ENCODE measurements at places on chromosomes 11 and 22.

DNA sequence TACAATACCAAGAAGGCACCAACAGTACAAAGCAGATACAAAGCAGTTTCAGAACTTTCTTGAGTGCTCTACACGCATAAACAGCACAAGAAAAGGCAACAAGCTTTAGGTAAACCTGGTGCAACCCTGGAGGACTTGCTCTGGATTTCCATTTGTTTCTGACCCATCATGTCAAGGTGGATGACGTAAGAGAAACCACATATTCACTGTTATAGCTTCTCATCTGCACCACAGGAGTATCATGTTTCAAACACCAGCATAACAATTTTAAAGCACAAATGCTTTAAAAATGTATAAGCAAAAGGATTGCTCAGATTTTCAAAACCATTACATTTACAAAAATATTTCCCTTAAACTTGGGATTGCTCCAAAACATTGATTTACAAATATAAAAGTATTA is 25.0 kb upstream of the YPEL1 start:
- DNase-seq: no peak

GRCh38 chr11:8593455-8593854 is 573 bp downstream of the STK33 start:
- no peak for DNase-seq

DNA sequence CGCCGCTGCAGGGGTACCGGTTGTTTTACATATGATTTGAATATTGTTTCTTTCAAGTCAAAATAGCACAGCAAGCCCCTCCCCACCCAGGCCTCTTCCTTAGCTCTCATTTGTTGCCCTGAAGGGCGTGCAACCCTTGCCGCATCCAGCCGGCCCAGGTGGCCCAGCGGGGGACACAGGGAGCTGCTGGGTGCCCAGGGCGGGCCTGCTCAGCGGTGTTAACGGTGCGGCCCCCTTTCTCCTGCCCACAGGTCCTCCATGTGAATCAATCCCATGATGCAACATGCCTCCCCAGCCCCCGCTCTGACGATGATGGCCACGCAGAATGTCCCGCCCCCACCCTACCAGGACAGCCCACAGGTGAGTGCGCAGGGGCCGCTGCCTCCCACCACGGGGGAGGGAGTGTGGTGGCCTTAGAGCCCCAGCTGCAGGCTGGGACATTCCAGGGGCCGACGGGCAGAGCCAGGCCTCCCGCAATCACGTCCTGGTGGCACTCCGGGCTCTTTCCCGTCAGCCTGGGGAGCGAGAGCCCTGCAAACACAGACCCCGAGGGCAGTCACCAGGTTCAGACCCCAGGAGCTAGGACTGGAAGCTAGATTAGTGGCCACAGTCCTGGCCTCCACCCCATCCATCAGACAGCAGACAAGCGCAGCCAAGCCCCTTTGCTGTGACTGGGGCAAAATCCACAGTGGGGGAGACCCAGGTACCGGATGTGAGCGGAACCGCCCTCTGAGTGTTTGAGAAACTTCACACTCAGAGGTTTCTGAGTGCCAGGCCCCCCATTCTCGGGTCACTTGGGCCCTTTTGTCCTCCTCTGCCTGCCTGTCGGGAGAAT is 144.8 kb downstream of the FEZ1 start:
- DNase-seq: no peak

GRCh38 chr11:104653407-104653806 is 244.9 kb downstream of the CASP12 start:
- DNase-seq: no peak

DNA sequence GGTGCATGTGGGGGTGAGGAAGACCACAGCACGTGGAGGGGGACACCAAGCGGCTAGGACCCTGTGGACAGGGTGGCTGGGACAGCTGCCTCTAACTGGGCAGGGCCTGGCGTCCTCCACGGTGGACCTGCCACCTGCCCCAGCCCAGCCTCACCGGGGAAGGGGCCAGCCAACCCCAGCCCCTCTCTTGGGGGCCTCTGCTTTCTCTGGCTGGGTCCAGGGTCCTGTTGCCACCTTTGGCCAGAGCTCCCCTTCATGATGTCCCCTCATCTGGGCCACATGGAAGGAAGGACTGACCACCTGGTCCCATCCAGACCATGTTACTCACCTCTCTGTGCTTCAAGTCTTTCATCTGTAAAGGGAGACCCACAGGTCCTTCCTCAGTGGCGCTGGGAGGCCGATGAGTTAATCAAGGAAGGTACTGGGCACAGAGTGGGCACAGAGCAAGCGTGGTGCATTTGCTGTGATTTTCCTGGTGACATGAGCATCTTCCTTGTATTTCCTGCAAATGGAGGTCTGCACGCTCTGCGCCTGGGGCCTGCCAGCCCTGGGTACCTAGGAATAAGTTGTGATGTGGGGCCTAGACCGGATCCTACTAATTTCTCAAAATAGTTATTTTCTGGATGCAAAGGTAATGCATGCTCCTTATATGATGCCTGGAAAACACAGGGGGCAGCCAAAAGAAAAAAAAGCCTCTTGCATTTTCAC is 538.4 kb downstream of the TBC1D22A start:
- DNase-seq: no peak

DNA sequence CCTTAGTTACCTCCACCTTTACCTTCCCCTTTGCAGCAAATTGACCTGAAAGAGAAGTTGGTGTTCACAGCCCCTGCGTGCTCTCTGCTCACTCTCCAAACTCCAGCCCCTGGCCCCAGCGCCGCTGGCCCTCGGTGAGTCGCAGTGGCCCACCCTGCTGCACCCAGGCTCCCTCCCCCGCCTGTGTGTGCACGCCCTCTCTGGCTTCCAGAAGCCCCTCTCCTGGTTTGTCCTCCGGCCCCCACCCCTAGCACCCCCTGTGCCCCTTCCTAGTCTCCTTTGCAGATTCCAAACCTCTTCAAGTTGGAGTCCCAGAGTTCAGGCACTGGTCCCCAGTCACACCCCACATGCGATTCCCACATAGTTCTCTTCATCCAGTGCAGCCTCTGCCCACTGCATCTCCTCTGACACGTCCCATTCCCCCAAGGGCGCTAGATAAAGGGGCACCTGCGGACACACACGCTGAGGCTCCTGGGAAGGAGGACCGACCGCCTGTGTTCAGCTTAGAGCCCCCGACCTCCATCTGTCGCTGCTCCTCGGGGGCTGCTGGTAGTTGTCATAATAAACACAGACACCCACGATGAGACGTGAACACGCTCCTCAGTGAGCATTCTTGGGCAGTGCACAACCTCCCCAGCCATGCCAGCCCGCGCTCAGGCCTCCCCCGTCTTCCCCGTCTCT is 1.5 kb upstream of the PHRF1 start:
- DNase-seq: no peak

GRCh38 chr11:35619855-35620640 is 1.8 kb downstream of the FJX1 start:
- no peak for DNase-seq

GRCh38 chr11:46251954-46252353 is 25.5 kb upstream of the CREB3L1 start:
- DNase-seq: no peak

- no peak for DNase-seq
These were observed 40.5 kb upstream of the TOP3B start for GRCh38 chr22:22022947-22023534.

GRCh38 chr22:23562186-23562585 is 17.9 kb downstream of the IGLL1 start:
- DNase-seq: no peak

DNA sequence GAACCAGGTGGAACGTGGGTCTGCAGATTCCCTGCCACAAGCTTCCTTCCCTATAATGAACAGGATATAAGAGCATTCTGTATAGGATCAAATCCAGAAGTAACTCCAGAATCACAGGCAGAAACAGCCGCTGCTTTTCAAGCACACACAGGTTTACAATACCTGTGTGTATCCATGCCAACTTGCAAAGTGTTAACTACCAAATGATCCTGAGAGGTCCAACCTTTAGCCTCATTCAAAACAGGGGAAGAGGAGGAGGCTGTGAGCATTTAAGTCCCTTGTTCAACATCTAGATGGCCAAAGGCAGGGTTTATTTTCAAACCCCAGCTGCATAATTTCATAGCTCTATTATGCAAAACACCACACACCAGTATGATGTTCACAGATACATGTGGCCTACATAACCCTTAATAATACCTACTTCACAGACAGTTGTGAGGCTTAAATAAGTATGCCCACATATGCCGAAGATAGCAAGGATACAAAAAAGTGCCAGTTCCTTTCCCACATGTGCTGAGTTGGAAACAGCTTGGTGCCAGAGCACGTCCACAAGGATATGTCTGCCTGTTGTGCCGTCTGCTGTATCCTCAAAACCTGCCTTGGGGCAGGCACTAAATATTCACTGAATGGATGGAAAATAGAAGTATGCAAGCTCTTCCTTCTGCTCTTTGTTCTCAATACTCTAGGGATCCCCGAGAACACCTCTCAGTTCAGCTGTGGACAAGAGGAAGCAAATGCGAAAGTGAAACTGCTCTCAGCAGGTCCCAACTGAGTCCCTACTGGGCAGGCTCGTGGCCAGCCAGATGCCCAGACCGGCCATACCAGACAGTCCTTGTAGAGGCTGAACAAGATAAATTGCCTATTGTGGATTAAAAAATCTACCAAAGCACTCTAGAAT is 66.8 kb downstream of the LARGE1 start:
- peak; percentile 47 for DNase-seq

GRCh38 chr11:128503245-128503991 is 83.9 kb downstream of the ETS1 start:
- no peak for DNase-seq

DNA sequence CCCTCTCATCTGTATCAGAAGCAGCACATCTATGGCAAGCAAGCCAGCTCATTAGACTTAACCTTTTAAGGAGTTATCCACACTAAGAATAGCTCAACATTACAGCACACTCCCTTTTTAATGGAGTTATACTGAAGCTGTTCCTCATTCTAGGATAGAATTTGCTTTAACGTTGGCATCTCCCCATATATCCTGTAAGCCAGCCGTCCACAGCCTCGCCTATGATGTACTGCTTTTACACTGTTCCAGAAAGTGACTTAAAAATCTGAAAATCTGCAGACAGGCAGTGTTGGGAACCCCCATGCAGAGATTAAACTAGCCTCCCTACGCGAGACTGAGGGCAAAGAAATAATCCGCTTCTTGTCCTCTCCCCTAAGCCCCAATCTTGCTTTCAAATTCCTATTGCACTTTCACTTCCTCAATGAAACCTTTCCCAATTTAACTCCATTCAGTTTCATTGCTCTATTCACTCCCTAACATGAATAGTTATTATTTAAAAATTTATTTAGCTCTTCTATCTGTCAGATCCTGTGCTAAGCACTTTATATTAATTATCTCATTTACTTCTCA is 225.0 kb downstream of the BLID start:
- DNase-seq: no peak

DNA sequence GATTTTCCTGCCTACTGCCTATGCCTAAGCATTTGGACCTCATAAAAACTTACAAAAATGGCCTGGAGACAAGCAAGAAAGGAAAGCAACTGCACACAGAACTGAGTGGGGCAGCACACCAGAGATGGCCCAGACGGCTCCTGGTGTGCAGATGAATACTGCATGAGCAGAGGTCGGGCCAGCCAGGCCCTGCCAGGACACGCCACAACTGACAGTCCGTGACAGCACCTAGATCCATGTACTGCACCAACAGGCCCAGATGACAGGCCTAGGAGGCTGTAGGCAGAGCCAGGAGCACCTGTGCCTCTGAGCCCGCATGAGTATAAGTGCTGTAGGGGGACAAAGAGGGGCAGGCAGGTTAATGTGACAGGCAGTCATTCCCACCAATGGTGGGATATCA is 160.2 kb downstream of the IGLL1 start:
- no peak for DNase-seq

GRCh38 chr11:20208622-20209111 is 48.4 kb upstream of the DBX1 start:
- no peak for DNase-seq

- DNase-seq: no peak
These were observed 624.8 kb upstream of the KIRREL3 start for GRCh38 chr11:127625402-127625801.

DNA sequence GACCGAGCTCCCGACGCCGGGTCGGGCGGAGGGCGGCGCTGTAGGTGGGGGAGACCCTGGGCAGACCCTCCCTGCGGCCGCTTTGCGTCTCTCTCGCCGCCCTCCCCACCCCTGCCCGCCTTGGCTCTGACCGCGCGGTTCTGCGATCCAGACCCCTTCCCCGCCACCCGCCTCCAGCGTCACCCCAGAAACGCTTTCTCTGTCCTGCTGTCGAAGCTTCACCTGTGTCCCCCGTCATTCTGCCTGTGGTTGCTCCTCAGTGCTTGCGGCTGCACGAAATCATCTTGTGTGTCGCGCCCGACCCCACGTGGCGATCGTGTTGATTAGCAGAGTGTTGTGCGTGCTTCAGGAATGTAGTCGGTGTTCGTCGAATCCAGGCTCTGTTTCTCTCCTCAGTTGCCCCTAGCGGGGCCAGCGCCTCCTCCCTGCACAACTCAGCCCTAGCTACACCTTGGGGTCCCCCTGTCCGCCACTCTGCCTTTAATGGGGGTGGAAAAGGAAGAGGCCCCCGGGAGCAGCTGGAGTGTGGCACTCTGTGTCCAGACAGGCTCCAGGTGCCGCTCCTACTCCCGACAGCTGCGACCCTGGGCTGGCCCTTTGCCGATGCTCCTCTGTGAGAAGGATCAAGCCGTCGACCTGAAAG is 851 bp downstream of the PTDSS2 start:
- DNase-seq: peak; percentile 63

GRCh38 chr22:43236411-43237166 is 49.7 kb upstream of the TTLL12 start:
- DNase-seq: no peak

GRCh38 chr22:28989035-28989464 is 72.6 kb downstream of the C22orf31 start:
- no peak for DNase-seq

DNA sequence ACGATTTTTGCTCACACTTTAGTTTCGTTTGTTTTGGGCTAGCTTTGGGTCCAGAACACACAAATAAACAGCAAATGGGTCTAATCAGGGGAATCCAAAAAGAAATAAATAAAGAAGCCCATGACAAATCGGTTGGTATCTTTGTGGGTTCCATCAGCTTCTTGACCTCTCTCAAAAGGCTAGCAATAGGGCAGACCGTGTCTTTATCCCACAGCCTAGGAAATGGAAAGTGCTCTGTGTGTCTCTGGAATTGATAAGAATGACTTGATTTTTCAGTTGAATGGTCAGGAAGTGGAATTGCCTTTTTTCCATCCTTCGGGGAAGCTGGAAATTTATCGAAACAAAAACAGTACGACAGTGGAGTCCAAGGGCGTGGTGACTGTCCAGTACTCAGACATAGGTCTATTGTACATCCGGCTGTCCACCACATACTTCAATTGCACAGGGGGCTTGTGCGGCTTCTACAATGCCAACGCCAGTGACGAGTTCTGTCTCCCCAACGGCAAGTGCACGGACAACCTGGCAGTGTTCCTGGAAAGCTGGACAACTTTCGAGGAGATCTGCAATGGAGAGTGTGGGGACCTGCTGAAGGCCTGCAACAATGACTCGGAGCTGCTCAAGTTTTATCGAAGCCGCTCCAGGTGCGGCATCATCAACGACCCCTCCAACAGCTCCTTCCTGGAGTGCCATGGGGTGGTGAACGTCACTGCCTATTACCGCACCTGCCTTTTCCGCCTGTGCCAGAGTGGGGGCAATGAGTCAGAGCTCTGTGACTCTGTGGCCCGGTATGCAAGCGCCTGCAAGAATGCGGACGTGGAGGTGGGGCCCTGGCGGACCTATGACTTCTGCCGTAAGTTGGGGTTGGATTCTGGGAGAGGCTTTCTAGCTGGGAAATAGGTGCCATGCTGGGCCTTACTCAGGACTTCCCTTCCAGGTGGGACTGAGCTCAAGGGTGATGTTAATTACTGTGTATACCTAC is 28.6 kb downstream of the TECTA start:
- DNase-seq: no peak

GRCh38 chr11:76069001-76069400 is 137.3 kb downstream of the WNT11 start:
- DNase-seq: no peak

- DNase-seq: no peak
These were observed 178.0 kb downstream of the DSCAML1 start for GRCh38 chr11:117618982-117619355.
